ENCODE measurements at places on chromosomes 11 and 22.

DNA sequence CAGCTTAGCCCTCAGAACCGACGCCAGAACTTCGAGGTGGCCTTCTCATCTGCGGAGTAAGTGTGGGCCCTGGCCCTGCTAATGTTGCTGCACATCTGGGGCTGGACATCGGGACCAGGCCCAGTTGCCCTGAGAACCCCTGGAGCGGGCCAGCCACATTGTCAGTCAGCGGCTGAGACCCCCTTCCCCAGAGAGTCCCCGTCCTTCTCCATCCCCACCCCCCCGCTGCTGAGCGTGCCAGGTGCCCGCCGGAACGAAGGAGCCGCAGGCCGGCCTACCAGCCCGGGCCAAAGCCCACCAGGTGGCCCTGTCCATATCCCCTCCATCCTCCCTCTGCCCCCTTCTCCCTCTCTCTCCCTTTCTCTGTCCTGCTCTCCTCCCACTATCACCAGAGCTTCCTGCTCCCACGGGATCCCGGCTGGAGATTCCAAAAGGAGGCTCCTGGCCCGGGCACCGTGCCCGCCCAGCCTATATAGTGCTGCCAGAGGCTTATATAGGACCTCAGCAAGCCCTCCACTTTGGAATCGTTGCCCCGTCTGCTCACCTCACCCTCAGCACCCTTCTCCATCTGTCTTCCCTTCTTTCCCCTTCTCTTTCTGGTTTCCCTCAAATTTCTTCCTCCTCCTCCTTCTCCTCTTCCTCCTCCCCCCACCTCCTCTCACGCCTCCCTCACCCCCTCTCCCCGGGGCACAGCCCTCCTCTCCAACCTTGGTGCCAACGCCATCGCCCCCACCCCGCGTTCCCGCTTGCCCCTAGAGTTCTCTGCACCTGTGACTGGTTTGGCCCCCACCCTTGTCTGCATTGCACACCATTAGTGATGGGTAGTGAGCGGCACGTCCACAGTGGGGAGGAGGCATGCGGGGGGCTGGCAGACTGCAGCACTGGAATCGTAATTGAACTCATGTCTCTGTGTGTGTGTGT lies 7.3 kb downstream of the SELENOM start:
- DNase-seq, result no peak

- peak; percentile 62 for DNase-seq
These were observed 401.7 kb downstream of the TENM4 start for GRCh38 chr11:79039122-79039521.

- peak; percentile 6 for DNase-seq
These were observed 174.9 kb upstream of the C11orf87 start for GRCh38 chr11:109247071-109247470.

GRCh38 chr22:38203090-38203810 lies 1.5 kb downstream of the MAFF start:
- DNase-seq, result no peak

Data from foreskin fibroblast (primary cell).